A549 treated with CpdA at 1 μM for 4 hours (cell line): ENCODE measurements at places on chromosomes 7 and 10. TPM values are rescaled to one million over a fixed set of nuclear protein-coding genes. Genes with fewer than 3 reads are reported as not detected.

The NUDT13 gene
- 2.2 to 5.4 TPM (median 2.9 TPM) in 5 replicates for total RNA-seq

The AMPH gene
- 0.02 to 0.12 TPM in 2 of 5 replicates, not detected in the others for total RNA-seq

The CTAGE6 gene
- total RNA-seq = not detected in 5 replicates

The HMX2 gene
- 0.10 to 0.18 TPM (median 0.16 TPM) in 4 of 5 replicates, not detected in the other for total RNA-seq

The C7orf33 gene
- not detected in 5 replicates for total RNA-seq

The CREB5 gene
- total RNA-seq = 3.6 to 5.1 TPM (median 4.0 TPM) in 5 replicates

The AKR1C4 gene
- total RNA-seq = 0.26 to 0.42 TPM (median 0.37 TPM) in 5 replicates
